ENCODE measurements at places on chromosomes 2 and 18. TPM values are rescaled to one million over a fixed set of nuclear protein-coding genes. Genes with fewer than 3 reads are reported as not detected.

The CTAGE1 gene
- total RNA-seq = not detected

DNA sequence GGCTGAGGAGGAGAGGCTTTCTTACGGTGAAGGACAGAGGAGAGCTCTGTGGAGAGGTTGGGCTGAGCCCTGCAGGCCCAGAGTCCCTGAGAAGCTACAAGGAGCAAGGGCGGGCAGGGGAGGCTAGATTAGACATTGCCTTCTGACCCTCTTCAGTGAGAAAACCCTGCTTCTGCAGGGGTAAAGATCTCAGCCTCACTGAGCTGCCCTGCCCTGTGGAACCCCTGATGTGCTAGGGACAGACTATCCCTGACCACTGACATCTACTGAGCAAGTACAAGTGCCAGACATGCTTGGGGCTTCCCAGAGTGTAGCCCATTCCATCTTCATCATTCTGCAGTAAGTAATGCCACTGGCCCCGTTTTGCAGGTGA lies 111.5 kb downstream of the CYP26B1 start:
- no peak for ATAC-seq

- no peak for ATAC-seq
Observed at GRCh38 chr18:13372531-13372951, 154.0 kb downstream of the LDLRAD4 start.

DNA sequence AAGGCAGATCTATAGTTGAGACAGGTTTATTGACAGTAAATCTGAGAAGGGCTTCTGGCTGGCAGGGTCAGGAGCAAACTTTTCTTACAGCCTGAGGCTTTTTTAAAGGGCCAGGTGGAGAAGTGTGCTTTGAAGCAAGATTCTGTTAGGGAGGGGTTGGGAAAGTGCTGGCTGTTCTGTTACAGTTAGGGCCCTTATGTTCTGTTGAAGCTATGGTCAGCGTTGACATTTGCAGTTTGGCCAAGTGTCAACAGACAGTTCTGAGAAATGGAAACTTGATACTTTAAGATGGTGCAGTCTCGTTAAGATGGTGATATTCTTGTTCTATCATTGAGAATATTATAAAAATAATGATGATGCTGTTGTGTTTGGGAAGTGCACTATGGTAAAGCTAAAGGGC lies 154.2 kb downstream of the RDH14 start:
- ATAC-seq = no peak

- peak; percentile 46 for ATAC-seq
Observed at GRCh38 chr2:127811397-127812321, 688 bp upstream of the WDR33 start.

Measured in activated T-helper 17 cell treated with anti-CD3 and anti-CD28 coated beads, Interleukin-2, amount 50 U/mL, for 72 hours (primary cell).